ENCODE measurements at places on chromosomes 13 and 19. TPM values are rescaled to one million over a fixed set of nuclear protein-coding genes. Genes with fewer than 3 reads are reported as not detected.

Gene PDX1
- not detected for total RNA-seq

Gene PRX
- 1.5 TPM for total RNA-seq

Gene CGB1
- total RNA-seq: not detected

Gene TICAM1
- 3.7 TPM for total RNA-seq

Gene FCGBP
- under 0.01 TPM for total RNA-seq

Gene CD37
- not detected for total RNA-seq

Gene FXYD3
- not detected for total RNA-seq

Gene CACNA1A
- 6.6 TPM for total RNA-seq

Gene DCT
- not detected for total RNA-seq

Gene CBY2
- not detected for total RNA-seq

Gene OR7C1
- total RNA-seq: not detected

Gene IQCN
- 0.73 TPM for total RNA-seq

Gene CASP14
- total RNA-seq: not detected

Gene C19orf47
- total RNA-seq: 4.8 TPM

Gene KLK12
- not detected for total RNA-seq

Gene KIR2DL1
- total RNA-seq: not detected

Gene FAM32A
- total RNA-seq: 86.4 TPM

Gene FAM216B
- total RNA-seq: not detected

Gene FBXO46
- total RNA-seq: 14.7 TPM

Gene CCDC70
- total RNA-seq: not detected

Gene ITGBL1
- total RNA-seq: 52.2 TPM

Gene SIGLEC9
- total RNA-seq: under 0.01 TPM

Gene KIR2DL3
- not detected for total RNA-seq

Gene CYP4F3
- total RNA-seq: not detected

Gene IGSF23
- not detected for total RNA-seq

Gene CLEC4G
- not detected for total RNA-seq

Gene CYSLTR2
- total RNA-seq: not detected

Gene OR7D2
- total RNA-seq: not detected

Gene KLK11
- not detected for total RNA-seq

Gene CFAP97D2
- not detected for total RNA-seq

Gene PLPPR3
- not detected for total RNA-seq

Gene GGACT
- 3.7 TPM for total RNA-seq

Gene GPR18
- not detected for total RNA-seq

Gene PRKACA
- 57.7 TPM for total RNA-seq

Gene TMEM238
- not detected for total RNA-seq

Gene MYADM
- total RNA-seq: 15.1 TPM

Gene USE1
- 16.2 TPM for total RNA-seq

Gene ZNF791
- 10.3 TPM for total RNA-seq

Gene NXNL1
- total RNA-seq: not detected

Gene ZNF738
- total RNA-seq: 4.0 TPM

Gene C13orf42
- not detected for total RNA-seq

Gene JSRP1
- total RNA-seq: not detected

Gene NLRP5
- not detected for total RNA-seq

Gene NAPSA
- total RNA-seq: 0.20 TPM

Gene ZSCAN4
- not detected for total RNA-seq

Gene OR7A5
- not detected for total RNA-seq

Gene CD177
- total RNA-seq: not detected

Gene ZFP30
- 11.8 TPM for total RNA-seq

Gene PINLYP
- total RNA-seq: 3.3 TPM

Gene STOML3
- not detected for total RNA-seq

Gene GSX1
- not detected for total RNA-seq

Gene ZBTB32
- total RNA-seq: not detected

Gene LMO7
- total RNA-seq: 19.1 TPM

Gene DBP
- total RNA-seq: 1.6 TPM

Gene RNF225
- total RNA-seq: 0.37 TPM

Gene ZNF585A
- total RNA-seq: 3.1 TPM

Gene KLK1
- not detected for total RNA-seq

Gene TLE2
- 0.39 TPM for total RNA-seq

Measured in subcutaneous preadipocyte (primary cell).